ENCODE measurements at places on chromosomes 2 and 18. TPM values are rescaled to one million over a fixed set of nuclear protein-coding genes. Genes with fewer than 3 reads are reported as not detected.

- no peak for DNase-seq
Measured at GRCh38 chr2:178910005-178910404, 102.8 kb upstream of the TTN start.

GRCh38 chr2:118374974-118375755 is 286.9 kb downstream of the INSIG2 start:
- DNase-seq = no peak

DNA sequence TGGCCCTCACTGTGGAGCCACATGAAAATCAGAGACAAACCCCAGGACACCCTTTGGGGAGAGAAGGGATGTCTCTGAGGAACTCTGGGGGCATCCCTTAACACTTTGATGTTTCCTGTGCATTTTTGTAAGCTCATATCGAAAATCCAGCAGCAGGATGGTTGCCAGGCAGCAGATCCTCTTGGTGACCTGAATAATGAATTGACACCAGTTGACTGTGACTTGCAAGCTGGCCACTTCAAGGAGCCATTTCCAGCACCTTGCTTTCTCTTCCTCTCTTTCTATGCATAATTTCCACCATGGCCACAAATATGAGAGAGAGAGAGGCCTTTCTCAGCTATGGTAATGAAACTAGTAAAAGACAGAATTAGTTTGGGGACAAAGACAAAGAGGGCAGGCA is 91.7 kb downstream of the NRP2 start:
- no peak for DNase-seq

GRCh38 chr2:25835906-25836305 is 42.4 kb downstream of the ASXL2 start:
- DNase-seq = no peak

Gene FOXI3
- total RNA-seq = not detected

Measured in Right ventricle myocardium superior (tissue), 1 donor.